NCI-H1105 (cell line): ENCODE measurements at places on chromosomes 2 and 18.

- DNase-seq, result no peak
These were observed 152.2 kb downstream of the TPGS2 start for GRCh38 chr18:36676629-36677028.

GRCh38 chr2:154794406-154794805, 95.9 kb downstream of the KCNJ3 start:
- DNase-seq, result no peak

GRCh38 chr2:200396781-200397242, 90.3 kb downstream of the SPATS2L start:
- no peak for DNase-seq

GRCh38 chr18:54415086-54415485, 57.4 kb downstream of the C18orf54 start:
- no peak for DNase-seq

- DNase-seq, result no peak
These were observed 155.0 kb downstream of the MAIP1 start for GRCh38 chr2:200110381-200110780.

DNA sequence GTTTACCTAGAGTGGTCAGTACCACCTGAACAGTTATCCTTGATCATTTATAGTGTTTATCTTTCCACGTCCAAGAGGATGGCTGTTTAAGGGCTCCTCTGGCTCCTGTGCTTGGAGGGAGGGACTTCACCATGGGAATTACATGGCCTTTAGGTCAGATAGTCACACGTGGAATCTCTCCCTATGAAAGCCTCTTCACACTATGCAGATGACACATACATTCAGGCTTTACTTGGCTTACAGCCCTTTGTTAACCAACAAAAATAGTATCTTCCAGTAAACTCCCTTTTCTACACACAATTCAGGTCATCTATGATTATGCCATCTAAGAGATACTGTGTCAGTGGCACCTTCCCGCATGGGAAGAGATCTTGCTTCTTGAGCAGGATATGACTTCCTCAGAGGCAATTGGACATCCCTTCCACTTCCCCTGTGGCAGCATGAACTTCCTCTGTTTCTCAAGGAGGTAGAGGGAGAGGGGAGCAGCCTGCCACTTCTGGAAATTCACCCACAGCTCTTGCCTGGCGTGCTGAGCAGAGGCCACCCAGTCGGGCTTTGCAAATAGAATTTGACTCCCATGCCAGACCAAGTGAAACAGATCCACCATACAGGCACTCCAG, 53.5 kb downstream of the COLEC12 start:
- no peak for DNase-seq

DNA sequence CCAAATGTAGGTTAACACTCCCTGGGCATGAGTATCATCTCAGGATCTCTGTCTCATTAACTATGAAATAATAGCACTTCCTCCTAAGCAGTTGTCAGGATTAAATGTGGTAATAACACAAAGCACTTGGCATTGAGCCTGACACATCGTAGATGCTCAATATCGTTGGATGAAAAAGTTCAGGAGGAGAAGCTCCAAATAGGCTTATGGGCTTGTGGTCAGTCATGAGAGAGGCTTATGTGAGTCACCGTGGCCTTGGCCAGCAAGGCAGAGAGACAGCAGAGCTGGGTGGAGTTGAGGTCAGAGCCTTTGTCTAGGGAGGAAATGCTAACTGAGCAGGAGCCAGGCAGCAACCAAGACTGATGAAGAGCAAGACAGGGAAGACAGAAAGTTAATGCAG, 68.3 kb upstream of the PPM1B start:
- no peak for DNase-seq

DNA sequence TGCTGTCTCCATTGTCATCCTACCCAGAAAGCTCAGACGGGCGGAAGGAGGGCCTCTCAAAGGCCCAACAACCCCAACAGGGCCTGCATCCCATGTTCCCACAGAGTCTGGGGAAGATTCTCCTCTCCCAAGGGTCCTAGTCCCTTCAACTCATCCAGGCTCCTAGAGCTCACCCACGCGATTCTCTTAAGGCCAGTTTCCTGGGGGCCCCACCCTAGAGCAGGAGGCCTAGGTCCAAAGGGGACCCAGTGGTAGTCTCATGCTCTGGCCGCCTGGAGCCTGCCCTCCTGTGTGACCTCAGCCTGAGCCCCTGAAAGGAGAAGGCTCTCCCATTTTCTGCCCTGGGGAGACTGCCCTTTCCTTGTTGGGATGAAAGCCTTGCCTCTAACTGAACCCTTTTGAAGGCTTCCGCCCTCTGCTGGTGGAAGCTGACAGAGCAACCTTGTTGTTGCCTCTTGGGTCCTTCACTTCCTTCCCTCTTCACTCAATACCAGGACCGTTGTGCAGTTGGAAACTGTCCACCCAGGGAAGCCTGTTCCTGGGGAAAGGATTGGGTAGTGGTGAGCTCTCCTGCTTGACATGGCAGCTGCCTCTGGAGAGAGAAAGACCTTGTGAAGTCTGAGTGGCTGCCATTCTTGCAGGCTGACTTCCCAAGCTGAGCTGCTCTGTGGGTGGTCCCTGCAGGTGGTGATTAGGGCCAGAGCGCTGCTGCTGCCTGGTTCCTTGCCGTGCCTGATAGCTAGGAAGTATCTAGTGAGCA, 86.0 kb upstream of the ALPP start:
- peak; percentile 4 for DNase-seq
